Mesenteric fat pad (tissue), 1 donor: ENCODE measurements at places on chromosomes 1 and 21. TPM values are rescaled to one million over a fixed set of nuclear protein-coding genes. Genes with fewer than 3 reads are reported as not detected.

DNA sequence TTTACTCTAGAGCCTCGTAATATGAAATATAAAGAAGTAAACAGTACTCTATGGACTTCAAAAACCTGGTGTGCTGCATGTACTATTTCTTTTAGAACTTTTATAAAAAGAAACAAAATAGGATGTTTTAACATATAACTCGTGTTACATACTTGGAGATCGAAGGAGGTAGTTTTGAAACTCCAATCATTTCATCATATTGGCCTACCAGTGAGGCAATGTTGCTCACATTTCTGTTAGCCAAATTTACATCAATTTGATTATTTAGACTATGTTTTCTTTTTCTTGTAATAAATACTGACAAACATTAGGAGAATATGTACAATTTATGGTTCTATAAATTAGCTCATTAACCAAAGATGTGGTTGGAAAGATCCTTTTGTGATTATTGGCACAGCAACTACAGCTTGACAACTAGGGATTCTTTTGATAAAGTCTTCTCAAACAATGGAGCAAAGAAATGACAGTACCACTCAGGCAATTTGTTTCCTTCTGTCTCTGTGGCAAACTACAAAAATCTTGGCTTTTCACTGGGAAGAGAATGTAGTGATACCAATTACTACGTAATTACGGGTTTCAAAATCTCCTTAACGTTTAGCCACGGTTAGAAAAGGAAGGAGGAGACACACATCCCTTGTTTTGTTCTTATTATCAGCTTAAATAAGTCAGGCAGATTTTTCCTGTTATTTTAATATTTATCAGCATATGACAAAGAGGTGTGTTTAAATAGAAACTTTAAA lies 266.6 kb upstream of the SGIP1 start:
- DNase-seq = no peak

GRCh38 chr1:241391926-241392710 lies 35.1 kb upstream of the RGS7 start:
- DNase-seq = no peak

DNA sequence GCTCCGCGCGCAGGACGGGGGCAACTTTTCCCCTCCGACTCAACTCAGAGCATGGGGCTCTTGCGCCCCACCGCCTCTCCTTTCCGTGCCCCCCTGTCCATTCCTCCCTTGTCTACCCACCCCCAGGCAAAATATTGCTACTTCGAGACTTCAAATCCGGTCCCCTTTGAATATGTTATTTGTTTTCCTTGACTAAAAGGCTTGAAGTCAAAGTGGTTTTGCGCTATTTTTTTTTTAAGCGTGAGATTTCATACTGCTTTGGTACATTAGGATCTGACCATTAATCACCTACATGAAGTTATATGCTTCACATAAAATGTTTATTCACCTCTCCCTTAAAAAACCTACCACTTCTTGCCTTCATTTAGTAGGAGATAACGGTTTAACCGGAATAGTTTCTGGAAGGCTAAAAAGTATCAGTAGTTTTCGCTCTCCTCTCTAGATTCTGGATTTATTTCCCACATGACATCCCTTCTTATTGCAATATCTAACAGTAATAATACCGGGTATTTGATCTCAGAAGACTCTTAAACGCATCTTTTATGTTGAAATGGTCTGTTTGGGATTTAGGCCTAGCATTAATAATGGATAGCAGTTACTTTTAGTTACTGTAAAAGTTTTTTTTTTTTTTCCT lies 1.6 kb downstream of the NFIA start:
- no peak for DNase-seq

DNA sequence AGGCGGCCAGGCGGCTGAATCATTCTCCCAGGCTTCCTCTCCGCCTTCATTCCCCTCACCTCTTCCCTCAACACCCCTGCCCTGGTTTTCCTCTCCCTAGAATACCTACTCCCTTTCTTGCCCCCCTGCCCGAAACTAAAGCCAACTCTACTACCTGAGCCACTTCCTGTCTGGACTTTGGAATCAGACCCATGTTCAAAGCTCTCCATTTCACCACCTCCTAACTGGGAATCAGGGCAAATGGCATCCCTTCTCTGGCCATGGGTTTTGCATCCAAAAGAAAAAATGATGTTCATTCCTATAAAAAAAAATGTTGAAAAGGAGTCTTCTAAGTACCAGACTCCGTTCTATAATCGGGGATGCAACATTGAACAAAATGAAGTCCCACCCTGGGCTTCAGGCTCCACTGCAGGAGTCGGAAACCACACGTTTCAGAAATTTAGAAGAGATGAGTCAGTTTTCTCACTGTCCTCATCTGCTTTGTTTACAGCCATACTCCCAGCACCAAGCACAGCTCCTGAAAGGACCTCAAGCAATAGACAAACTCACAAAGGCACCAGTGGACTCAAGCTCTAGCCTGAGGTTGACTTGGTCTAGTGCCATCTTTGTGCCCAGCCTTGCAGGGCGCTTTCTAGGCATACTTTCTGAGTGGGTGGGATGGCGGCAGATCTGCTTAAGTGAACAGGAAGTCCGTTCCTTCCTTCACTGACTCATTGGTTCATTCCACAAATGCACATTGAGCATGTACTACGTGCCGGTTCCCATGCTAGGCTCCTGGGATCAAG lies 176.2 kb downstream of the IGSF21 start:
- DNase-seq = no peak

DNA sequence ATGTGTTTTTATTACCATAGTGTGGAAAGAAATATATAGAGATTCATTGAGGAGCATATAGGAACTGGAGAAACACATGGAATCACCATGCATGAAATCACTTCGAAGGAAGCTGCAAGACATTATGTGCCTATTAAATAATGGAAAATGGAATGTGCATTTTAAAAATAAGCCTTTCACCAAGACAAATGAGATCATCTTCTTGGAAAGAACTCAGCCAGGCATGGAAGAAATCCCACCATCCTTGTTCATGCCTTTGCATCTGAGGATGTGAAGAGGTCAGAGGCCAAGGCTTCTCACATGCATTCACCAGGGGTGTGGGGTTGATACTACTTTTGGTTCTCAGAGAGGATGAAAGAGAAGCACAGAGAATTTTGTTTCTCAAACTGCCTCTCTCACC lies 50.0 kb downstream of the C1orf198 start:
- no peak for DNase-seq

DNA sequence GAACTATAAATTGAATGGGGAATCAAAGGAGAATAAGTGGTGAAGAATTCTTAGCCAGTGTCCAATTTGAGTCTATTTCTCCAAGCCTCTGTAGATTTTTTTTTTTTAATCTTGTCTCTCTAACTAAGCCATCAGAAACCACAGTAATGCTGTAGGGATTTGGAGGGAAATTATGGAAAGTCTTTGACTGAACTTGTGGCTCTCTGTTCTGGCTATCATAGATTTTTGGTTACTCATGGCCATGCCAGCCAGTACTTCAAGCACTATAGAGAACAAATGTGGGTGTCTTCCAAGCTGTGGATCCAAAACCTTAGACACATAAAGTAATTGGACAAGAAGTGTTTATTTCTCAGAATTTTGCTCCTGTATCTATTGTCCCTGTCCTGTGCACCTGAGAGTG lies 147.9 kb downstream of the LRRC40 start:
- no peak for DNase-seq

- DNase-seq = no peak
These were observed 241.2 kb upstream of the MAP1LC3C start for GRCh38 chr1:242240077-242240476.

DNA sequence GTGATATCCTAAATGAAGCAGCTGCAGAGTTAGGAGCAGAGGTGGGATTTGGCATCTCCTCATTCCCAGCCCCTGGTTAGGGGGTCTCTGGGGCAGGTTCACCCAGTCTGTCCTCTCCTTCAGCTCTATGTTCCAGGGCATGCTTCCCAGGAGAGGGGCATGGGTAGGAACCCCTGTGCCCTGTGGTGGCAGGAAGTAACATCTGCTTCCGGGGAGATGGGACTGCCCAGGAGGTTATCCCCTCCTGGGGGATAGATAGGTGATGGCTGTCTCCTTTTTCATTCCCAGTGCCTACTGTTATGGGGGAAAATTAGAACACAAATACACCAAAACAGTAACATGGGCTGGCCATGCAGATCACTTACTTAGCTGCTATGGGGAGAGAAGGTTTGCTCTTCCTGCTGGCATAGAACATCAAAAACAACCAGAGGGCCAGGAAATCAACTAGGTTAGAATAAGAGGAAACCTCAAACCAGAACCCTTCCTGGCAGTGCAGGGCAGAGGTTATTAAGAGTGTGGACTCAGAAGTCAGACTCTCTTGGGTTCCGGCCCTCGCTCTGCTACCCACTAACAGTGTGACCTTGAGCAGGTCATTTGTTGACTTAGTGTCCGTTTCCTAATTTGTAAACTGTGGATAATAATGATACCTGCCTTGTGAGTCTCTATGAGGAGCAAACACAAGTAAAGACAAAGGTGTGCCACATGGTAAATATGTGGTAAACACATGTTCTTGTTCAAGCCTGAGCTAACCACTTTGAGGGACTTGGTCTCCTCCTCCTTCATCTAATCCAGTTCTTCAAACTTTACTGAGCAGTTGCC lies 157.8 kb upstream of the JUN start:
- DNase-seq = no peak

GRCh38 chr1:79457562-79458224 lies 451.2 kb upstream of the ADGRL4 start:
- DNase-seq = no peak

DNA sequence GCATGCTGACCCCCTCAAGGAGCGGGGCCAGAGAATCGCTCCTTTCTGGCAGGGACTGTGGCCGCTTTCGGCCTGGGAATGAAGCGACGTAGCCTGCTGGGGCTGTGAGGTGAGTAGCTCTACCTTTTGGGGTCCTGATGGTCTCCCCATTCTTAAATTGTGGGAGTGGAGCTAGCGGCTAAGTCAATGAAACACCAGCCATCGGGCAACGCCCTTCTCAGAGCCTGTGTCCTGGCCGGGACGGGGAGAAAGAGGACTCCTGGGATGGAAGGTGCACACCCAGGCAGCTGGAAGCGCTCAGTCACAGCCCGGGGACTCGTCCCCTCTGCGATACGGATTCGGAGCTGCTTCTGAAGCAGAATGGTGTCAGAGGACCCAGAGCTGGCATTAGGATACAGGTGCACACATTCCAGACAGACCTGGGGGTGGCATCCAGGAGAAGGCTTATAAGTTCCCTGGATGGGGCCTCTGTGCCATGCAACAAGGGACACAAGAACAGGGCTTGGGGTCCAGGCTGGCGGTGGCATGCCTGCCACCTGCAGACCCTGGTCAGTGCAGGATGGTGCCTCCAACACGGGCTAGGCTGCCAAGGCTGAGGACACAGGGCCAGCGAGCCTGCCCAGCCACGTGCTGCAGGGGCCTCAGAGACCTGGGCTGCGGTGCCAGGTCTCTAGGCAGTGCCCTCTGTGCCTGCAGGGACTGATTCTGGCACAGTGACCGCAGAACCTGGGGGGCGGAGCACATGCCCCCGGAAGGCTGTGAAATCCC lies 945 bp upstream of the WNT9A start:
- peak; percentile 84 for DNase-seq

- DNase-seq = no peak
These were observed 10.3 kb upstream of the PLD5 start for GRCh38 chr1:242534753-242535152.

GRCh38 chr1:228016181-228016510 lies 9.3 kb downstream of the WNT3A start:
- peak; percentile 51 for DNase-seq

DNA sequence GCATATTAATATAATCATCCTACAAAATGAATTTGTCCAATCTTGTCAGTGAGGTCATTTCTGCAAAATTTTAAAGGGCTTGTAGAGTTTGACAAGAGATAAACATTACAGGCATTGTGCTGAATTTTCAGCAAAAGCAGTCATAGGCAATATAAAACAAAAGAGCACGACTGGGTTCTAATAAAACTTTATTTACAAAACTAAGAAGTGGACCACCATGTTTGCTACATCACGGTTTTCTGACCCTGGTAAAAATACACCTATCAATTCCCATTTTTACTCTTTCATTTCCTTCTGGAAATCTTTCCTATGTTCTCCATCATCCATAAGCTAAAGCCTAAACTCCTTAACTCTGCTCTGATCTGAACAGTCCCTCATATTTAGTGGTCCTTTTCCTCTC lies 229.8 kb upstream of the SGIP1 start:
- DNase-seq = no peak

DNA sequence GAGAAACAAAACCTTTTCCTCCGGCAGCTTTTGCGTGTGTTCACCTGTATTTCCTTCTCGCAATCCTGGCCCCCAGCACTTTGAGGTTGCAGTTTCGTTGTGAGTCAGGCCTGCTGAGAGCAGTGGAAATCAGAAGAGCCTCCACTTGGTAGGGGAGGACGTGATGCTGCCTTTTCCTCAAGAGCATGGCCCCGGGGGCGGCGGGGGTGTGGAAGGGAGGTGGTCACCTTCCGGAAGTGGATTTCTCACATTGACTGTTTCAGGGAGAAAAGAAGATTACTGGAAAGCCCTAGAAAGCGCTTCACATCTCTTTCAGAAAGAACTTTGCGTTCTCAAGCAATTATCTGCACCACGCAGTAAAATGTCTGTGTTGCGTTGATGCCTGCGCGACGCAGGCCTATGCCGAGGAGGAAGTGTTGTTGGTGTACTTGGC lies 12.2 kb upstream of the IL10 start:
- no peak for DNase-seq

GRCh38 chr21:42222386-42222785 lies 3.4 kb downstream of the ABCG1 start:
- no peak for DNase-seq

DNA sequence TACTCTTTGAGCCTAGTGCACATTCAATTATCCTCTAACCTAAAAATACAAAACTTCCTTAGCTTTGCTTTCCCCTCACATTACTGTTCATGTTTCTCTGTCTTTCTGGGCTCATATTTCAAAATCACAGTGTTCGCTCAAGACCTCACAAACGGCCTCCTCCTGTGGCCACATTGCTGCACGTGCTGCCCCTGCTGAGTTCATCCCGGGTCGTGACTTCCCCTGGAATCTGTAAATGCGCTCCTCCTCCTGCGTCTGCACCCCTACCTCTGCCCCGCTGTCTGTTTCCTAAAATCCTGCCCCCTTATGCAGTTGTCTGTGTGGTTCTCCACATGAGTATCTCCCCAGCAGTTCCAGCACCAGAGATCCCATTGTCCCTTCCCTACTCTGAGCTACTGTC lies 45.5 kb upstream of the RAVER2 start:
- no peak for DNase-seq

The ASAP3 gene
- 37.6 TPM for total RNA-seq

The ACTL8 gene
- total RNA-seq = not detected

The PEF1 gene
- total RNA-seq = 47.9 TPM

The OR14K1 gene
- not detected for total RNA-seq
